AG04449 (cell line): ENCODE measurements at places on chromosomes 16 and 17.

DNA sequence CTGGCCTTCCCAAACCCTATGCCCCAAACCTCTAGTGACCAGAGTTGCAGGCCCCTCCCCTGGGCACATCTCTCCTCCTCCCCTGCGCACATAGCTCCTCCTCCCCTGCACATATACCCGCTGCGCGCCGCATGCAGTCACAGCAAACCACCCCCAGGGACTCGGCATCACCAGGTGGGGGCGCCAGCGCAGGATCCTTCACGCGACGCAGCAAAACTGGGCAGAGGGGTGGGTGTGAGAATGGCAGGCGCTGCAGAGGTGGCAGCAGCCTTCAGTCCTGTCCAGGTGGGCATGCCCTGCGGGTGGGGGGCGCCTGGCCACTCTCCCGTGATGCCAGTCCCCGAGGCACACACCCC is 5.6 kb downstream of the CORO6 start:
- DNase-seq, result no peak

DNA sequence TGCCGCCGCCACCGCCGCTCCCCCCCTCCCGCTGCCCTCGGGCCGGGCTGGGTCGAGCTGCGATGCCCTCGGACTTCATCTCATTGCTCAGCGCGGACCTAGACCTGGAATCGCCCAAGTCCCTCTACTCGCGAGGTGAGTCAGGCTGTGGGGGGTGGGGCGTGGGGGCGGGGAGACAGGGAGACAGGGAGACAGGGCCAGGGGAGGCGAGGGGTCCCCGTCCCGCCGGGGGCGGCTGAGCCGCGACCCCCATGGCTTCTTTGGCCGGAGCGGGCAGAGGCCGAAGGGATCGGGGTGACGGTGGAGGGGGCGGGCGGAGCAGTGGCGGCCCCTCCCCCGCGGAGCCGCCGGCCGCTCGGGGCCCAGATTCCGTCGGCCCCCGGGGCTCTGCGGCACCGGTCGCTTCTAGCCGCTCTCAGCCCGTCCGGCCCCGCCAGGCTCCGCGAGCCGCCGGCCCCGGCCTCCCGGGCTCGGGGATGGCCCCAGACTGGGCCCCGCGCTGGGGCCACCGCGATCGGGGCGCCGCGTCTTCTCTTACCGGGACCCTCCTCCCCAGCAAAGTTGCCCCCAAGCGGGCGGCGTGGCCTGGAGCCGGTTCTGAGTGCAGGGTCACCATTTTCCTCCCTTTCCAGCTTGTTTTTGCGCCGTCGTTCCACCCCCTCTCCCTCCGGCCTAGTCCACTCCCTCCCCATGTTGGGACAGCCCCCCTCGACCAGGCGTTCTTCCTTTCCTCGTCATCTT is 644 bp downstream of the NFAT5 start:
- DNase-seq, result no peak

GRCh38 chr16:46830417-46830901 is 521 bp downstream of the C16orf87 start:
- DNase-seq, result no peak

DNA sequence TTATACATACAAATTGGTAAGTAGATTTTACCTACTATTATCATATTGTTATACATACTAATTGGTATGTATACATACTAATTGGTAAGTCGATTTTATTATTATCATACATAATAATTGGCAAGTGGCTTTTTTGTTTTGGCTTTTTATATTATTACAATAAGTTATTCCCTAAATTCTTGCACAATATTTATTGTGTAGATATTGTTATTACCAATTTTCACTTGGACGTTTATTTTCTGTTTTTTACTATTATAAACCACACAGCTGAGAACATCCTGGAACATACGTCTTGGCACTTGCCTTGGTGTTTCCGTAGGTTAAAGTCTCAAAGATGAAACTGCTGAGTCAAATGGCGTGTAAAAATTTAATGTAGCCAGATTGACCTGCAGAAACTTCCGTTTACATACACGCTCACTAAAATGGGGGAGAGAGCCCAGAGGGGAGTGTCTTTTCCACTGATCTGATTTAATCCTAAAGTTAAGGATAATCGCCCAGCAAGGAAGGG is 18.9 kb downstream of the GNGT2 start:
- no peak for DNase-seq

DNA sequence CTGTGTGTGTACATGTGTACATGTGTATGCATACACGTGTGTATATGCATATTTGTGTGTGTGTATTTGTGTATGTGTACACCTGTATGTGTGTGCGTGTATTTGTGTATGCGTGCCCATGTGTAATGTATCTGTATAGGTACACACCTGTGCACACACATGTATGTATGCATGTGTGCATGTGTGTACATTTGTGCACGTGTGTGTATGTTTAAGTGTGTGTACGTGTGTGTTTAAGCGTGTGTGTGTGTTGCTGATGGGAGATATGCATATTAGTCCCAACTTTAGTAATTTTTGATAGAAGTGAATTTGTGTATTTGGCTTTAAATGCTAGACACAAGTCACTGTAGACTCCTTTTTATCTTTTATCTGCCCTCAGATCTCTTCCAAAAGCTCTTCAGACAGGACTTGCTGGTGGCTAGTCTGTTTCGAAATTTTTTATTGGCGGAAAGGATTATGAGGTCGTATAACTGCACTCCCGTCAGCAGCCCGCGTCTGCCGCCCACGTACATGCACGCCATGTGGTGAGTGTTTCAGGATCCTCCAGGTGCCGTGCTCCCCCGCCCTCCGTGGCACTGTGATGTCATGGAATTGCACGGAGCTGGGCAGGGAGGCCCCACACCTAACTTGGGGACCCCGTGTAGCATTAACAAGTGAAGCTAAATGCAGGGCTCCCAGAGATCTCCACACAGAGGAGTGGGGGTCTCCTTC is 168.8 kb upstream of the CHMP6 start:
- DNase-seq, result no peak

DNA sequence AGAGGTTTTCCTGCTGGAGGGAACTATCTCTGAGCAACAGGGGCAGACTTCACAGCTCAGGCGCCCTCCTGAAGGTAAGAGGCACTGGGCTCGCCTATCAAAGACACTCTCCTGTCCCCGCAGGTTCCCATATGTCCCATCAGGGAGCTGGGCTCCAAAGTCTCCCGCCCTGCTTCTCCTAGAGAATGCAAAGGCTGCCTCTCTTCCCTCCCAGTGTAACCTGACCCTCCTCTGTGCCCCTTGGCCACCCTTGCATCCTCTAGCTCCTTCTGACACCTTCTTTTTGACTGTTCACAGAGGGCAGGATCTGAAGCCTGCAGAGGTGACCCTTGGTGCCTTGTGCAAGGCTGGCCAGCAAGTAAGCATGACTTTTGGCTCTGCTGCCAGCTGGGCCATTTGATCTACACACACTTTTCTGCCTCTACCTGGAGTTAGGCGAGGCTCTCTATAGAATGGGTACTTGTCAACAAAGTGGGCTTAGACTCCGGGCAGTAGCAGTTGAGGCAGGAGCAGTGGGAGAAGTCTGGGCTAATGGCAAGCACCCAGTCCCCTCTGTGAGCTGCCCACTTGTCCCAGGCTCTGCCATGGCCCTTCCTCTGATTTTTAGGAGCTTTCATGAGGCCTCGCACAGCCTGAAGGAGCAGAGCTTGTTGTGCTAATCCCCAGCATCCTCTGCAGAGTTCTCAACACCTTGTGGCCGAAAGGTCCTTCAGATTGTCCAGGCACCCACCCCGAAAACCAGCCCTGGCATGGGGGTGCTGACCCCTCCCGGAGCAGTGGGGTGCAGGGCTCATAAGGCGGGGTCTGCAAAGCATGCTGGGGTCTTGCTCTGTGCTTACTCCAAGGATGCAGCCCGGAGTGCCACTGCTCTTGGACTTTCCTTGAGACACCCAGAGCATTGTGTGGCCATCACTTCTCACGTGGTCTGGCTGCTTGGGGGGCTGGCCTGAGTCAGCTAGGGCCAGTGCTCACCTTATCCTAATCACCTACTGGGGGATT is 122.9 kb downstream of the METRNL start:
- DNase-seq, result no peak

- no peak for DNase-seq
These were observed 24.6 kb downstream of the LLGL2 start for GRCh38 chr17:75550139-75550465.

DNA sequence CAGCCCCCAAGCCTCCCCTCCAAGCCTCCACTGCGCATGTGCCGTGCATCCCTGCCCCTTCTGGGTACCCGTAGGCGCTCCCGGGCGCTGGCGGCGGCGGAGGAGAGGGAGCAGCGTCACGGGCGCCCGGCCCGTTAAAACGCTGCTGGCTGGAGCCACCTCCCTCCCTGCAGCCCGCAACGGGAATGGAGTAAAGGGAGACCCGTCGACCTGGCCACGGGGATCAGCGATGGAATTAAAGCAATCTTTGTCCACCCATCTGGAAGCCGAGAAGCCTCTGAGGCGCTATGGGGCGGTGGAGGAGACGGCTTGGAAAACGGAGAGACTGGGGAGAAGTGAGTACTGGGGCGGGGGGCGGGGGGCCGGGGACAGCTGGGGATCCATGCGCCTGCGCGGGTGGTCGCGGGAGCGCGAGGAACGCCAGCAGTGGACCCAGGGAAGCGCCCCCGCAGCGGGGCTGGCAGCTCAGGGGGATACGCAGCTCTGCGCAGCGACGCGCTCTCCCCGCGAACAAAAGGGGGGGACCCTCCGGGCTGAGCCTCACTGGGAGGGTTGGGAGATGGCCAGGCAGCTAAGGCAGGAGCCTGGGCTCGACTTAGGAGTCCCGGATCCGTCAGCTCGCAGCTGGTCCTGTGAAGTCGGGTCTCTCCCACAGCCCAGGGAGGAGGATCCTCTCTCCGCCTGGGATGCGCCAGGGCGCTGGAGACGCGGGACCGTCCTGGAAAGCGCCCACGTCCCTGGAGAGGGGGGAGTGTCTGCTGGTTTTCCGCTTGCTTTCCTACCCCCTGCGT is at the start of gene BMERB1:
Gene BMERB1, plus strand, starts transcription at position 164 of the 791 bp plus-strand sequence. Its CDS starts 66 bp downstream, at position 230.
- no peak for DNase-seq

DNA sequence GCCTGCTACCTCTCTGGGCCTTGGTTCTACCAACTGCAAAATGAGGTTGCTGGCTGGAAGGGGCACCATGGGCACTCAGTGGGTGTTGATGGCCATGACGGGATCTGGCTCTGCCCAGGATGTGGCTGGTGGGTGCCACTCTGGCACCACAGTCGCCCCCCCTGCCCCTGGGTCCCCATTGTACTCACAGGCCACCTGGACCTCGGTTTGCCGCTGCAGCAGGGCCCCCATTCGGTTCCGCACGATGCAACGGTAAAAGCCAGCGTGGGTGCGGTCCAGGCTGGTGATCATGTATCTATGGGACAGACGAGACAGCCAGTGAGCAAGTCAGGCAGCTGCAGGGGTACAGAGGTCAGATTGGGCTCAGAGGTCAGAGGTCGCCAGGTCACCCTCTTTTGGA is 160.1 kb upstream of the CDC42EP4 start:
- no peak for DNase-seq

DNA sequence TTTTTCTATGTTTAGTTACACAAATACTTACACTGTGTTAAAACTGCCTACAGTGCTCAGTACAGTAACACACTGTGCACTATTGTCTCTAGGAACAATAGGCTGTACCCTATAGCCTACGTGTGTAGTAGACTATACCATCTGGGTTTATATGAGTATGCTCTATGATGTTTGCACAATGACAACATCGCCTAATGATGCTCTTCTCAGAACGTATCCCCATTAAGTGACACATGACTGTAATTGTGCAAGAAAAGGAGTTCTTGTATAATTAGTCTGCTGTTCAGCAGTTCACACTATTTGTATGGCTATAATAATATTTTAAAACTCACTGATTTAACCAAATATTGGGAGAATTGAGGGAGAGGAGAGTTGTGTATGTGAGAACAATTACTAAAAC is 173.7 kb downstream of the TRIM37 start:
- DNase-seq, result no peak

DNA sequence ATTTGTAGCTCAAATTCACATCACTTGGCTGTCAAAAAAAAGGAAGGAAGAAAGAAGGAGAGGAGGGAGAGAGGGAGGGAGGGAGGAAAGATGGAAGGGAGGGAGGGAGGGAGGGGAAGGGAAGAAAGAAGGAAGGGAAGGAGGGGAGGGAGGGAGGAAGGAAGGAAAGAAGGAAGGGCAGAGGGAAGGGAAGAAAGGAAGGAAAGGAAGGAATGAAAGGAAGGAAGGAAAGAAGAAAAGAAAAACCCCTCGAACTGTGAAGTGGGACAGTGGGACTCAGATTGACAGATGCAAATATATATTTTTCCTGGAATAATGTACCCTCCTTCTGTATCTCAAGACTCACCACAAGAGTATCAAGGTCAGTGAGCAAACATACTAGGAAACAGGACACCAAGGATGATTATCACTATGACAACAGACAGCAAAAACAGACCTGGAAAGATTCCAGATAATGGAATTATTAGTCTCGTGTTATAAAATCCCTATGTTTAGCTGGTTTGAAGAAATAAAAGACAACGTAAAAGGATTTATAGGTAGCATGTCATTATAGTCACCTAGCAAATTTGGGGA is 24.2 kb upstream of the ABCA3 start:
- no peak for DNase-seq

DNA sequence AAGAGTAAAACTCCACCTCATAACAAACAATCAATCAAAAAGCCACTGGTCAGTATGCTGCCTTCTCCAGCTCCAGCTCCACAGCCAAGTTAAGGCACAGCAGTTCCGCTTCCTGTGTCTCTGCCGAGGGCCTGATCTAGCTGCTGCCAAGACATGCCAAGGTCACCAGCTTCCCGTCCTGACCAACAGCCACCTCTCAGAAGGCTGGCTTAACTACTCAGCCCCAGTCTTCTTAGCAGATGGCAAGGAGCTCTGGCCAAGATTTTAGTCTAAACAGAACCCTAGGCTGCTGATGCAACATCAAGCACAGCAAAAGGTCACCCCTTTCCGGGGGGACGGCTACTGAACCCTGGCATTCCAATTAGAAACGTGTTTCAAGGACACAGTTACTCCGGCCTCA is 17.7 kb upstream of the MNT start:
- no peak for DNase-seq

DNA sequence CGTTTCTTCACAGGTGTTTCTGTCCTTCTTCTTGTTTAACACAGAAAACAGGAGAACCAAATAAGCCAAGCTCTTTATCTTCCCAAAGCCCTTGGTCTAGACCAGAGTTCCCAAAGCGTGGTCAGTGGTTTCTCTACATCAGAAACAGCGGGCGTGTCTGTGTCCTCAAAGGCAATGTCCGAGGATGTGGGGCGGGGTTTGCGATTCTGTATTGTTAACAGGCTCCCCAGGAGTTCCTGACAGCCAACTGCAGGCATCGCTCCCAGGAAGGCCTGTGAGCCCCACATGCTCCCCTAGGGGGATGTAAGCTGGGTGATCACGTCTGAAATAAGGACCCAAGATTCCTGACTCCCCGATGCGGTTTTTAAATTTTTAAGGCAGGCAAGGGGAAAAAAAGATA is 28.4 kb upstream of the SLC25A19 start:
- DNase-seq, result no peak

- DNase-seq, result no peak
These were observed 226.6 kb downstream of the ZFHX3 start for GRCh38 chr16:72821185-72821950.

GRCh38 chr16:26768385-26769010 is 298.2 kb upstream of the C16orf82 start:
- no peak for DNase-seq

DNA sequence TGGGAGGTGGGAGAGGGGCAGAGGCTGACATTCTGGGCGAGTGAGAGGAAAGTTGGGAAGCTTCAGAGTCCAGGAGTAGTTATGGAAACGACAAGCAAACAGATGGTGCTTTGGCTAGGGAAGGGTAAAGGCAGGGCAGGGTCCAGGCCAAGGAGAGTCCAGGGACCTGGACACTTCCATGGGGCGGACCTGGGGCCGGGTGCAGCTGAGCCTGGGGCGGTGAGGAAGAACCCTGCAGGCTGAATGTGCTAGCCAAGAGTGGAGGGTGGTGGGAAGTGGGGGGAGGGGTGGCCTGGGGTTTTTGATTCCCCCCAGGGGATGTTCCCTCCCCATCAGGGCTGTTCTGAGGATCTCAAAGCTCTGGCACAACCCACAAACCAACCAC is 2.6 kb downstream of the PPP1R9B start:
- DNase-seq, result no peak
